ENCODE measurements at places on chromosomes 7 and 10.

- DNase-seq = no peak
Measured at GRCh38 chr7:157405914-157406810, 69.4 kb downstream of the DNAJB6 start.

- no peak for DNase-seq
Measured at GRCh38 chr7:32273297-32273696, 203.1 kb upstream of the PDE1C start.

DNA sequence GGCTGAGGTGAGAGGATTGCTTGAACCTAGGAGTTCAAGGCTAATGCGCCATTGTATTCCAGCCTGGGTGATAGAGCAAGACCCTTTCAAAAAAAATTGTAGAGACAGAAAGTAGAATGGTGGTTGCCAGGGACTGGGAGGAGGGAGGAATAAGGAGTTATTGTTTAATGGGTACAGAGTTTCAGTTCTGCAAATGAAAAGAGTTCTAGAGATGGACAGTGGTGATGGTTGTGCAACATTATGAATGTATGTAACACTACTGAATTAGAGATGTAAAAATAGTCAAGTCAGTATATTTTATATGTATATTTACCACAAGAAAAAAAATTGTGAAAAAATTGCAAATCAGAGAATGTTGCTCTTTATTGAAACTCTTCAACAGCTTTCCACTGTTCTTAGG lies 266.5 kb upstream of the NPY start:
- DNase-seq = no peak

DNA sequence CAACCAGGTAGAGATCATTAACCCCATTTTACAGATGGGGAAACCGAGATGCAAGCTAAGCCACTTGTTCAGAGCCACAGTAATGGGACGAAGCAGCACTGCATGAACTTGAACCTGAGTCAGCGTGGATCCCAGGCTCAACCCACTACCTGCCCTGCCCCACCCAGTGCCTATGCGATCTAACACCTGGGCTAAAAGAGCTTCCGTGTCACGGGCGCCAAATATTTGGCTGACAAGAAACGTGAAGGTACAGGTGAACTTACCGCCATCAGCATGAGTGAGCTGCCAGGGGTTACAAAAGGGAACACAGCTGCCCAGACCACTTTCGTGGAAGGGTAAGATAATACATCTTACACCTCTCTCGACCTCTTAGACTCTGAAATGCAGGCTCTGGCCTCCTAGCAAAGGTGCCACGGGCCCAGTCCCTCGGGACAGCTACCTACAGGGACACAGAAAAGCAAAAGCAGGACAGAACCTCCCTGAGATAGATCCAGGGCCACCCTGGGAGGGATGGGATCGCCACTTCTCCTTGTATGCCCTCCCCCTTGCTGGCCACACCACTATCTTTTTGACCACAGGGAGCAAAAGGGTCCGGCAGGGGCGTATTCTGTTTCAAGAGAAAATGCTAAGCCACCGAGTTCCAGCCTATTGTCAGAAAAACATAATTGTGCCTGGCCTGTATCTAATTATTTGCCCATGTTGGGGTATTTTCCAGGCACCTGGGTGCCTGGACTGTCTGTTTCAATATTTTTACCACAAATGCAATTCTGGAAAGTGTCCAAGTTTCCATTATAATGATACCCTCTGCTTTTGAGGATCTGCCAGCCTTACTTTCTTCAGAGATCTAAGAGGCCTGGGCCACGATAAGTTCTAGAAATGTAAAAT lies 6.4 kb downstream of the CHST15 start:
- no peak for DNase-seq

GRCh38 chr7:143487566-143487965 lies 9.9 kb downstream of the TAS2R41 start:
- no peak for DNase-seq

- no peak for DNase-seq
Measured at GRCh38 chr7:127776776-127777386, 124.9 kb downstream of the SND1 start.

DNA sequence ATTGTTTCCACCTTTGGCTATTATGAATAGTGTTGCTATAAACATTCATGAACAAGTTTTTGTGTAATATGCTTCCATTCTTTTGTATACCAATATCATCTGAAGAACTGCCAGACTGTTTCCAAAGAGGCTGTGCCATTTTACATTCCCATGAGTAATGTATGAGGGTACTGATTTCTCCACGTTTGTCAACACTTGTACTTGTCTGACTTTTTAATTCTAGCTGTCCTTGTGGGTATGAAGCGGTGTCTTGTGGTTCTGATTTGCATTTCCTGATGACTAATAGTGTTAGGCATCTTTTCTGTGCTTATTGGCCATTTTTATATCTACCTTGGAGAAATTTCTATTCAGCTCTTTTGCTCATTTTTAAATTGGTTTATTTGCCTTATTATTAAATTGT lies 52.8 kb downstream of the LSMEM1 start:
- DNase-seq = no peak

GRCh38 chr10:72730479-72730878 lies 38.5 kb downstream of the MCU start:
- no peak for DNase-seq

DNA sequence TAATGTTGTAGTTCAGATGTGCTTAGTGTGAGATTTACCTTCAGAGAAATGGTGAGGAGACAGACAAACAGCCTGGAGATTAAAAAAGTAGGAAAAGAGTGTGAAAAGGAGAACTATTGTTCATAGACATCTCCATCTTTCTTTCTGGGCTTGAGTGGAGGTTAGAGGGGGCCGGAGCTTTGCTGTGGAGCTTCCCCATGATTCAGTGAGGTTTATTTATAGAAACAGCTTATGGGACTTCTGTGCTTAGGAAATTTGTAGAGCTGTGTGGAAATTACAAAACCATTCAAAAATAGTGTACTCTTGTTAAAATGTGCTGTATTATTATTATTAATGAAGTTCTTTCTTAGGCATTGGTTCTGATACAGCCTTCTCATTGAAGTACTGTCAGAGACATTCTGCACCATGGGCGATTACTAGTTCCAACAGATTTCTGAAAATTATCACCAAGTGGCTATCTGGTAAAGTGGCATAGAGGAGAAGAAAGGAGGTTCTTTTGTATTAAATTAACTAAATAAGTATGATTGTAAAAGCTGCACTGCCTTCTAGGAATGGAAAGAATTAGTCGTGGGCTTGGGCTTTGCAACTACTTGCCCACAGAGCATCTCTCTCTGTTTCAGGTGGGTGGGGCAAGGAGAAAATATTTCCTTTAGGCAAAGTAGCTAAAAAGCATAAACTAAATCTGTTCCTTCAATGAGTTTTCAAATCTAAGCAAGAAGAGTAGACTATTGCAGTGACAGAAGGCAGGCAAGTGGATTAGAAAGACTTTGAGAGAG lies 8.7 kb upstream of the TCAF1 start:
- no peak for DNase-seq

- peak; percentile 82 for DNase-seq
Measured at GRCh38 chr10:17229016-17229716, 1.1 kb downstream of the VIM start.

DNA sequence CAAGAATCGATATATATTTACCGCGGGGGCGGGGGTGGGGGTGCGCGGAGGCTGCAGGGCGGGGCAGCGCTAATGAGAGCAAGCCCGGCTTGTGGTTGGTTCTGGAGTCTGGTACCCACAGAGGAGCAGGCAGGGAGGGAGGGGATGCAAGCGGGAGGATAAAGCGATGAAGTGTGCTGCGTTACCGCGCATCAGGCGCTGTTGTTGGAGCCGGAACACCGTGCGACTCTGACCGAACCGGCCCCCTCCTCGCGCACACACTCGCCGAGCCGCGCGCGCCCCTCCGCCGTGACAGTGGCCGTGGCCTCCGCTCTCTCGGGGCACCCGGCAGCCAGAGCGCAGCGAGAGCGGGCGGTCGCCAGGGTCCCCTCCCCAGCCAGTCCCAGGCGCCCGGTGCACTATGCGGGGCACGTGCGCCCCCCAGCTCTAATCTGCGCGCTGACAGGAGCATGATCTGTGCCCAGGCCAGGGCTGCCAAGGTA lies at the start of gene HECW1:
Gene HECW1, plus strand, starts transcription at position 189 of the 482 bp plus-strand sequence. CDS start 131,259 bp downstream, outside the sequence.
- DNase-seq = no peak

- DNase-seq = no peak
Measured at GRCh38 chr7:132472463-132473120, 103.7 kb downstream of the PLXNA4 start.

DNA sequence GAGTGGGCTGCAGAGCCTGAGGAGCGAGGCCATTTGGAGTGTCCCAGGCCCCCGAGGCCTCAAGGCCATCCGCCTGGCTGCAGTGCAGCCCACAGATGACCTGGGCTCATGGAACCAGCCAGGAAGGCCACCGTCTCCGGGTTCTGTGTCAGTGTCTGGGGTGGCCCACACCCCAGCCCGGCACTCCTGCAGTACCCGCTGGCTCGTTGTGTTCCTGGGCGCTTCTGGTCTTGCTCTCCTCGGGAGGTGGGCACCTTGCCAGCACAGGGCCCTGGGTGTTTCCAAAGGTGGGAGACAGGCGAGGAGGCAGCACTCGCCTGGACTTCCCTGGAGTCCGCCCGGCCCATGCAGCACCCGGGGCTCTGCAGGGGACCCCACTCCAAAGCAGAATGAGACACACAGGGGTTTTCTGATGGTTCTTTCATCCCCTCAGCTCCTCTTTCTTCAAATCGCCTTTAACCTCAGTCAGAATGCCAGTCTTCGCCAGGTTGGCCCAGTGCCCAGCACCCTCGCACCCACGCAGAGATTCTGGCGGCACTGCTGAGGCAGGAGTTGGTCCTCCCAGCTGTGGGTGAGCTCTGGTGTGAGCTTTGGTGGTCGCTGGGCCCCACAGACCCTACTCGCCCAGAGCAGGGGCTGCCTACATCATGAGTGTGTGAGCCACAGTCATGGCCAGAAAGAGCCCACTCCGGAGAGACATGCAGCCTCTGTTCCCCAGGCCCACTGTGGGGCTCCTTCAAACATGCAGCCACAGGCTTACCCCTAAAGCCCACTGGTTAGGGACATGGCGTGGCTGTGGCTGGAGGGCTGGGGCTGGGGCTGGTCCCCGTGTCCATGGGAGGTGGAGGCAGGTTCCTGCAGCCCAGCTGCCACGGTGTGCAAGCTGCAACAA lies 155.7 kb downstream of the EBF3 start:
- no peak for DNase-seq
